NCI-H187 (cell line): ENCODE measurements at places on chromosomes 6 and 20.

GRCh38 chr6:145214570-145214969 lies 520.8 kb downstream of the EPM2A start:
- no peak for DNase-seq

DNA sequence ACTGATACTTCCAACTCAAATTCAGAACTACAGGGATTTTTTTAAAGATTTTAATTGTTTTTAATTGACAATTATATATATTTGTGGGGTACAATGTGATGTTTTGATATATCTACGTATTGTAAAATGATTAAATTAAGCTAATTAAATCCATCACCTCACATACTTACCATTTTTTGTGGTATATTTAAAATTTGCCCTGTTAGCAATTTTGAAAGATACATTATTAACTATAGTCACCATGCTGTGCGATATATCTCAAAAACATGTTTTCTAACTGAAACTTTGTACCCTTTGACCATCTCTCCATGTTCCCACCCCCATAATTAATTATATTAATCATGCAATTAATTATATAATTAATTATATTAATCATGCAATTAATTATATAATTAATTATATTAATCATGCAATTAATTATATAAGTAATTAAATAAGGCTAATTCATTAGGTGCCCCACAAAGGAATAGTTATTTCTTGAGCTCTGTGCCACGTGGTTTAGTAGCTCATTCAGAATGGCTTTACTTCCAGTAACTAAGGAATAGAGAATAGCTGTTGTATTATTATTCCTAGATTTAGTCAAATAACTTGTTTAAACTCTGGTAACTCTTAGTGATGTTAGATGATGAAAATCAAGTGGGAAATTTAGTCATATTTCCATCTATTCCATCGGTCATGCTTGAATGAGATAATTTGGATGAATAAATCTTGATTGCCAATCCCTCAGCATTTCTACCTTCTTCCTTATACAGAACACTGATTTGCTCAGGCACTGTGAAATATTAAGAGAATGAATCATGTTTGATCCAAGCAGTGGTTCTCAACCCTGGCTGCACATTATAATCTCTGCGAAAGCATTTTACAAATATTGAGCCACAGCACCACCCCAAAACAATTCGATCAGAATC lies 25.1 kb downstream of the LOC128125822 start:
- no peak for DNase-seq

DNA sequence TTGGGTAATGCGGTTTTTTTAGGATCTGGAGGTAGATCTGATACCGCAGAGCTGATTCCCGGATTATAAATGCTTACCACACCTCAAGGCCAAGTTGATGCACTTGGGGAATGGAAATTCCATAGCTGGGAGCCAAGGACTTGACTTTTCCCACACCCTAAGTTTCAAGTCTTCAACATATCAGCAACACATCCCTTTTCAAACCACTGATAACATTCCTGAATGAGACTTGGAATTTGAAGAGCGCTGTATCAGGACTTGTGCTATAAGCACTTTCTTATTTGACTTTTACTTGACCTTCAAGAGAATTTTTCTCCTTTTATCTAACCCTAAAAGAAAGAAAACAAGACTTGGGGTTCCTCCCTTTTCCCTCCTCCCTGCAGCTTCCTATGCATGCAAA lies 90.6 kb upstream of the NAA20 start:
- DNase-seq = no peak

DNA sequence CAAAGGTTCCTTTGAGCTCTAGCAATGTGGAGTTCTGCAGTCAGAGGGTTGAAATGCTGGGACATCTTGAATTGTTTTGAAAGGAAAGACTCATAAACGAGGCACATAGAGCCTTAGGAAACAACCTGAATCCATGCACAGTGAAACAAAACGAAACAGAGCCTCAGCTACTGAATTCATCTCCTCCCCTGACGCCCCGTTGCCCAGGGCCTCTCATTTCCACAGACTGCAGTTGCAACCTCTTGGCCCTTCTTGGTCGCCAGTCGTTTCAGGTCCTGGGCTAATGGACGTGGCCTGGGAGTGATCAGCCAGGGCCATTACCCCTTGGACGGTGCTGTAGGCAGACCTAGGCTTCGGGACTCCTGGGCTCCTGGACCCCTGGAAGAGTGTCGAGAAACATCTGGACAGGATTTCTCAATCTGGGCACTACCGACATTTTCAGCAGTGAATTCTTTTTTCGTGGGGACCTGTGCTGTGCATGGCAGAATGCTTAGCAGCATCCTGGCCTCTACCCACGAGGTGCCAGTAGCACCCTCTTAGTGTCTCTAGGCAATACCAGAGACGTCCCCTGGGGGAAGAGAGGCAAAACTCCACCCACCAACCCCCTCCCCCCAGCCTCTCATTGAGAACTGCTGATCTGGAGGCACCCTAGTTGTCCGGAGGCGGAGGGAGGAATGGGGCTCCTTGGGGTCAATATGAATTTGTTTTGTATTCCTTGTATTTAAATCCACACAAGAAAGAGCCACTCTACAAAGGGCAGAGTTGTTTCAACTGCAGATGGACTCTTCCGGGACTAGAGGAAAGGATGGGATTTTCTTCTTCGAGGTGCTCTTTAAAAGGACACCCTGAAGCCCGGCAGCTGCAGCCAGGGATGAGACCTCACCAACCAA lies 50.2 kb downstream of the TMEM242 start:
- DNase-seq = no peak

- DNase-seq = no peak
Observed at GRCh38 chr6:168283686-168284025, 35.9 kb downstream of the DACT2 start.
